ENCODE measurements at places on chromosomes 7 and 10. TPM values are rescaled to one million over a fixed set of nuclear protein-coding genes. Genes with fewer than 3 reads are reported as not detected.

GRCh38 chr10:131683281-131683861 lies 217.4 kb upstream of the PPP2R2D start:
- DNase-seq, result no peak
- no peaks in the 10 kb centered on the region for H3K27me3 ChIP-seq
- H3K4me1 ChIP-seq, result no peaks in the 10 kb centered on the region
- H3K27ac ChIP-seq, result no peak overlapping the region
- H3K36me3 ChIP-seq, result no peaks in the 10 kb centered on the region
- no peak overlapping the region for H3K4me3 ChIP-seq

DNA sequence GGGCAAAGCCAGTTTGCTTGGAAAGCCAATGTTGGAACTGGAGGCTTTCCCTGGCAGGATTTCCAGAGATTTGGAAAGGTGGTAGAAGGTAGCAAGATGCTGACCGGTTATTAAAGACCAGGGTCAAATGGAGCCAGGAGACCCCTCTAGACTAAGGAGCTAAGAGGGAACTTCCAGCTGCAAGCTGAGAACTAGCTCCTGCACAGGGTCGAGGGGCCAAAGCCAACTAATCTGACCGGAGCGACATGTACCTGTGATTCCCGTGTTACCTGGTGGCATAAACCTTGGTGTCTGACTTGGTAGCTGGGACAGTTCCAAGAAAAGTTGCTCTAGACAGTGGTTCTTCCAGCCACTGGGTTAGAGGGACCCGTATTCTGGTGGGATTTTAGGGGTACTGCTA lies 41.8 kb downstream of the SPDYE5 start:
- no peak overlapping the region for H3K27ac ChIP-seq
- no peaks in the 10 kb centered on the region for H3K36me3 ChIP-seq
- no peaks in the 10 kb centered on the region for H3K4me1 ChIP-seq
- no peaks in the 10 kb centered on the region for H3K27me3 ChIP-seq
- DNase-seq, result no peak

- H3K27ac ChIP-seq, result no peak overlapping the region
- H3K36me3 ChIP-seq, result no peaks in the 10 kb centered on the region
- DNase-seq, result no peak
- H3K4me1 ChIP-seq, result no peaks in the 10 kb centered on the region
Observed at GRCh38 chr7:107014387-107015023, 30.0 kb upstream of the PRKAR2B start.

CYP26C1 gene
- total RNA-seq, result not detected

COBL gene
- total RNA-seq, result 5.1 TPM

GRCh38 chr10:50636618-50637579 lies 13.1 kb upstream of the SGMS1 start:
- no peaks in the 10 kb centered on the region for H3K4me1 ChIP-seq
- H3K4me3 ChIP-seq, result no peak overlapping the region
- H3K27ac ChIP-seq, result no peak overlapping the region

DNA sequence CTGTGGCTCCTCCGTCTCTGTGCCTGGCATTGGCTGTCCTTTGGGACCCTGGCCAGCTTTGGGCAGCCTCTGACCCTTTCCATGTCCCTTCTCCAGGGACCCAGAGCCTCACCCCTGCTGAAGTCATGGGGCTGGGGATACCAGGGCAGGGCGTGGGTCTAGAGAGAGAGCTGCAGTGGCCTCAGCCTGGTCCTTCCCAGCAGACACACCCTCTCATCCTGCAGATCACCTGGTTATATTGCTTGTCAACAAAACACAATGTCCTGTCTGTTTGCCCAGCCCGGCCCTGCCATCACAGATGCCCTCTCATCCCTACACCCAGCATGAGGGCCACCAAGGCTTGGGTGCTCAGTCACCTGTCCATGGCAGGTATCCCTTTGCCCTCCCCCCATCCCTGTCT lies 1.8 kb downstream of the MUC17 start:
- no peak for DNase-seq
- no peaks in the 10 kb centered on the region for H3K27me3 ChIP-seq

- no peaks in the 10 kb centered on the region for H3K4me1 ChIP-seq
- no peaks in the 10 kb centered on the region for H3K27me3 ChIP-seq
- no peaks in the 10 kb centered on the region for H3K36me3 ChIP-seq
- H3K4me3 ChIP-seq, result no peak overlapping the region
- DNase-seq, result no peak
- no peak overlapping the region for H3K27ac ChIP-seq
Observed at GRCh38 chr7:150569245-150569955, 2.2 kb downstream of the GIMAP4 start.

MCM10 gene
- 0.89 TPM for total RNA-seq

CFAP69 gene
- total RNA-seq, result 11.7 TPM

ACSL5 gene
- total RNA-seq, result 34.2 TPM

DNA sequence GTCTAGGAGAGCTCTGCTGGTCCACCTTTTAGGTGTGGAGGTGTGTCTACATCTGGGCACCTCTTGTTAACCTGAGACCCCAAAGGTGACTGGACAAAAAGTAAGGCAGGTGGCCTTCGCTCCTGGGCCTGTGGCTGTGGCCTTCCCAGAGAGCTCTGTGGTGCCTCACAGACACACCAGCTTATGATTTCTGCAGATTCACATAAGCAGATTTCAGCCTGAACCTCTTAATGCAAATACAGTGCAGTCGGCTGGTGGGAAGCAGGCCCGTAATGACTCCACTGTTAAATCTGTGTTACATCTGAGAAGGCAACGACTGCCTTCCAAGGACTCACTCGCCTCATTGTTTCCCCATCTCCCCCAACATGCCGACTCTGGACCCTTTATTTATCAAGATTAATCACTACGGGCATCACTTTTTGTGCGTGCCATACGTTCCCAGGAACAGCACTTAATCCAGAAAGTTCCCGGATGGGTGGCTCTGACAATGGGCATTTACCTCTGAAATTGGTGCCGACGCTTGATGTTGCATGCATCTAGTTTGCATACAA lies 119.8 kb downstream of the EBF3 start:
- no peak overlapping the region for H3K27ac ChIP-seq
- H3K4me1 ChIP-seq, result no peaks in the 10 kb centered on the region
- no peaks in the 10 kb centered on the region for H3K27me3 ChIP-seq
- no peak for DNase-seq
- no peaks in the 10 kb centered on the region for H3K36me3 ChIP-seq
- H3K4me3 ChIP-seq, result no peak overlapping the region

GRCh38 chr7:132125096-132125495 lies 451.2 kb downstream of the PLXNA4 start:
- no peaks in the 10 kb centered on the region for H3K4me1 ChIP-seq
- H3K27me3 ChIP-seq, result no peaks in the 10 kb centered on the region
- no peak for DNase-seq
- no peaks in the 10 kb centered on the region for H3K36me3 ChIP-seq
- H3K27ac ChIP-seq, result no peak overlapping the region

CHST3 gene
- 69.2 TPM for total RNA-seq

DNA sequence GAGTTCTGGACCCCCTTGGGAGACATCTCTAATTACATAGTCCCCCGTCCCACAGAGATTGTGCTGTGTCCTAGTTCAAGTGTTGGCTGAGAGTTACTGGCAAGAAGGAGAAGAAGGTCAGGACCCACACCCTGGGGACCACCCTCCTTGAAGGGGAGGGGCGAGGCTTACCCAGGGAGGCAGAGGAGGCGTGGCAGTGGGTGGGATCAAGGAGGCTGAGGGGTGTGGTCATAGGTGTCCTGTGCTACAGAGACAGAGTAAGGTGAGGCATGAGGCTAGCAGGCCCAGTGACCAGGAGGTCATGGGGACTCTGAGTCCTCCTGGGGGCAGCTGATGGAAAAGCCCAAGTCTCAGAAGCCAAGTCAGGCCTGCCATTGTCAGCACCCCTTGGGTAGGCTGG lies 29.4 kb upstream of the ADCYAP1R1 start:
- no peak overlapping the region for H3K27ac ChIP-seq
- H3K4me1 ChIP-seq, result peaks cover 5% of the 10 kb centered on the region
- H3K4me3 ChIP-seq, result no peak overlapping the region
- no peaks in the 10 kb centered on the region for H3K36me3 ChIP-seq
- no peaks in the 10 kb centered on the region for H3K27me3 ChIP-seq

DNA sequence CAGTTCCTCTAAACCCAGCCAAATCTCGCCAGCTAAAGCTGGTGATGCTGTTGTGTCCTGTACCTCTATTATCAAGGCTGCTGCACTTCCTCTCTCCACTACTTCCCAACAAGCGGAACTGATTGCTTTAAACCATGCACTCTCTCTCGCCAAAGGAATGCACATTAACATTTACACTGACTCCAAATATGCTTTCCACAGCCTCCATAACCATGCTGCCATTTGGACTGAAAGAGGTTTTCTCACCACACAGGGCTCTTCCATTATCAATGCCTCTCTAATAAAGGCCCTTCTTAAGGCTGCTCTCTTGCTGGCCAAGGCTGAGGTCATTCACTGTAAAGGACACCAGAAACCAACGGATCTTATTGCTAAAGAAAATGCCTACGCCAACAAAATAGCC lies 11.4 kb upstream of the LRRC61 start:
- H3K27me3 ChIP-seq, result no peaks in the 10 kb centered on the region
- no peak for DNase-seq
- no peaks in the 10 kb centered on the region for H3K36me3 ChIP-seq
- no peak overlapping the region for H3K4me3 ChIP-seq
- no peak overlapping the region for H3K27ac ChIP-seq
- no peaks in the 10 kb centered on the region for H3K4me1 ChIP-seq

All from ovary (tissue), 10 donors.